ENCODE measurements at places on chromosomes 2 and 18.
A peak's percentile ranks its signal among the peaks of the same experiment; 100 is the strongest.

- DNase-seq: peak; percentile 22
Measured at GRCh38 chr18:77057006-77057395, 75.6 kb downstream of the MBP start.

- DNase-seq: no peak
Measured at GRCh38 chr2:223414646-223415045, 187.5 kb downstream of the SCG2 start.

DNA sequence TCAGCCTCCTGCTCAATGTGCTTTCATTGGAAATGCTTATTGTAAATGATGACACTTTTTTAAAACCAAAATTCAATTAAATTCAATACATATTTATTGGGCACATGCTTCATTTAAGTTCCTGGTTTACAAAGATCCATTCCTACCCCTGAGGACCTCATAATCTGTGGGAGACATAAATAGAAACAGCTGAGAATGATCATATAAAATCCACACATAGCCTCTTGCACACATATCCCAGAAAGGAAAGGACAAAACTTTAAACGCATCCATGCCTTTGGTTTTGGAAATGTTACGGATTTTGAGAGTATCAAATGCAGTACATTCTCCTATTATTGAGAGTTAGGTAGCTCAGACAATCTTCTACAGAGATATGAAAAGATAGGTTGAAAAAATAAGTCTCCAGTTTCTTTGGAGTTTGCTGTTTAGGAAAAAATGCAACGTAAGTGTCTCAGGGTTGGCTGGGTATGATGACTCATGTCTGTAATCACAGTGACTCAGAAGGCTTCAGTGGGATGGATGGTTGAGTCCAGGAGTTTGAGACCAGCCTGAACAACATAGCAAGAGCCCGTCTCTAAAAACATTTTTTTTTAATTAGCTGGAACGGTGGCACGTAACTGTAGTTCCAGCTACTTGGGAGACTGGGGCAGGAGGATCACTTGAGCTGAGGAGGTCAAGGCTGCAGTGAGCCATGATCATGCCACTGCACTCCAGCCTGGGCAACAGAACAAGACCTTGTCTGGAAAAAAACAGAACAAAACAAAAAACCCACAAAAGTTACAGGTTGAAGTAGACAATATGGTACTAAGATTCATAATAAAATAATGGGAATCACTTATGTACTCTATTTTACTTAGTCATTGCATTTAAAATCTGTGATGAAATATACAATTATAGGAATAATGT lies 3.9 kb upstream of the PRELID3A start:
- DNase-seq: no peak

- no peak for DNase-seq
Measured at GRCh38 chr2:68743531-68743930, 8.9 kb downstream of the ARHGAP25 start.

GRCh38 chr18:44778788-44779187 lies 98.1 kb downstream of the SETBP1 start:
- no peak for DNase-seq
